ENCODE measurements at places on chromosomes 3 and 15.
A peak's percentile ranks its signal among the peaks of the same experiment; 100 is the strongest.

- DNase-seq: no peak
Observed at GRCh38 chr3:172519740-172520139, 3.5 kb downstream of the TNFSF10 start.

- peak; percentile 56 for DNase-seq
Observed at GRCh38 chr15:40282147-40282868, 556 bp downstream of the ANKRD63 start.

GRCh38 chr15:99955532-99955931 lies 222.3 kb upstream of the LYSMD4 start:
- DNase-seq: no peak

GRCh38 chr3:185134509-185134908 lies 18.4 kb downstream of the C3orf70 start:
- no peak for DNase-seq

DNA sequence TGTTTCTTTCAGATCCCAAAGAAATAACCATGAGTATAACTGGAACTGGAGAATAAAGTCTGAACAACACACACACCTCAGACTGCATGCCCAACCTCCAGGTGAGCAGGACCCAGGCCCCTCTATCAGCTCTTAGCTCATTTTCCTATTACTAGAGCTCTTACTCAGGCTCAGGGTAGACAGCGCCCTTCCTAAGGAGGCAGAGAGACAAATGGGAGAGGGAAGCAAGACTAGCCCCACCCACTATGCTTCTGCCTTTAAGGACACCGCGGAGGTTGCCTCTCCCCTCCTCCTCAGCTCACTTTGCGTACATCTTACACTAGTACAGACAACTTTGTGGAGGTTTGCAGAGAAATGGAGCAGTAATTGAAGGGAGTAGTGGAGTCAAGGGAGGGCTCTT lies 44.0 kb upstream of the GLCE start:
- DNase-seq: no peak

DNA sequence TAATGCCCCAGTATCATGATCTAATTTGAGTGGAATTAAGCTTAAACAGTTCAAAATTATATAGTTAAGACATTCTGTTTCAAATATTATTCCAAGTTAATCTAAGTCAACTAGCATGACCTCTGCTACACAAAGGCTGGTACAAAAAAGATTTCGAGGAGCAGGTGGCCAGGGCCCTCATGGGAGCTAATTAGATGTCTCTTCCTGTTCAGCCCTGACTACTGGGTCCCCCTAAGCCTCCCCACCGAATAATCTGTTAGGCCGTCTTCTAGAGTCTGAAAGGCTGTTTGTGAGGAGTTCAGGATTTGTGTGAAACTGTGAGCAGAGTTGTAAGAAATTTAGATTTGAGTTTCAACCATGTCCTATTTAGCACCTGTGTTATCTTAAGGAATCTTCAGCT lies 75.4 kb downstream of the PPM1L start:
- DNase-seq: no peak

- DNase-seq: no peak
Observed at GRCh38 chr3:27827041-27827440, 104.9 kb upstream of the EOMES start.

DNA sequence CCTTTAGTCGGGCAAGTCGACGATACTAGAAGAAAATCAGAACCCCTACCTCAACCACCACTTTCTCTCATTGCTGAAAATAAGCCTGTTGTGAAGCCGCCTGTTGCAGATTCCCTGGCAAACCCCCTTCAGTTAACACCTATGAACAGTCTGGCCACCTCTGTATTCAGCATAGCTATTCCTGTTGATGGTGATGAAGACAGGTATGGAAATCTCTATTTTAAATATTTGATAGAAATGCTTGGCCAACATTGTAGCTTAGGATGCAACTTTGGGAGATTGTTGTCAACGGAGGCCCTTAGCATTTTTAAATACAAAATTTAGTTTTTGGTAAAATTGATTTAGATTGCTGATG lies 3.0 kb downstream of the TSC22D2 start:
- no peak for DNase-seq

GRCh38 chr3:97161169-97161568 lies 346.8 kb downstream of the EPHA6 start:
- DNase-seq: no peak

GRCh38 chr3:42720126-42720525 lies 17.5 kb upstream of the HHATL start:
- no peak for DNase-seq

GRCh38 chr3:122030381-122031122 lies 8.5 kb upstream of the ILDR1 start:
- DNase-seq: peak; percentile 31

DNA sequence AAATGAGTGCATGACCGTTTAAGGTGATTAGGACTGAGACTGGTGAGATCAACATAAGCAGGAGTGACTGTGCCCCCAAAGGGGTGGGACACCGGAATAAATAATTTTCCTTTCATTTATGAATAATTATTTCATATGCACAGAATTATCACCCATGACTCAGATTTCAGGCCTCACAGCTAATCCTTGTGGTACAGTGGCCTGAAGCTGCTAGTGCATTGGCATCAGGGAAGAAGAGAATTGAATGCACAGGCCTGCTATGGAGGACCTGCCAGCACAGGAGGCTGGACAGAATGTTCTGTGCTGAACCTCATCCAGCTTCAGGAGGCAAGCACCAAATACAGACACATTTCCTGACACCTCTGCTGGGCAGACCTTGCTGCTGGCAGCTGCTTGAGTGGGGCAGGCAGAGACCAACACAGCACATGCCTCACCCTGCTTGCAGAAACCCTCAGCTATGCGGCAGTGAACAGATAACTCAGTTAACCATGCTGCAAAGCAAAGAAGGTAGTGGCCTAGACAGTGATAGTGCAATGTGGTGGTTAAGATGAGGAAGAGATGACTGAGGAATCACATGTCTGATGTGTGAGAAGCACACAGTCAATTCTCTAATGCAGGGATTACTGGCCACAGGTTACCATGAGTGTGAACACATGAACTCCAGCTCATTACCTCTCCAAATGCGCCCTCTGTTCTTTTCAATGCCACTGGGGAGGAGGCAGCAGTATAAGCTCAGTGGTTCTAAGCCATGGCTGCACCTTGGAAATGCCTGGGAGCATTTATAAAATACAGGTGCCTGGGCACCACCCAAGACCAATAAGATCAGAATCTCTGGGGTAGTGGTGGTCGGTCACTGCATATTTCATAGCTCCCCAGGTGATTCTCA lies 68.1 kb upstream of the SCN5A start:
- DNase-seq: no peak

- DNase-seq: no peak
Observed at GRCh38 chr15:74425630-74426029, 8.1 kb downstream of the SEMA7A start.

GRCh38 chr3:50089609-50089945 lies 858 bp downstream of the RBM5 start:
- no peak for DNase-seq

DNA sequence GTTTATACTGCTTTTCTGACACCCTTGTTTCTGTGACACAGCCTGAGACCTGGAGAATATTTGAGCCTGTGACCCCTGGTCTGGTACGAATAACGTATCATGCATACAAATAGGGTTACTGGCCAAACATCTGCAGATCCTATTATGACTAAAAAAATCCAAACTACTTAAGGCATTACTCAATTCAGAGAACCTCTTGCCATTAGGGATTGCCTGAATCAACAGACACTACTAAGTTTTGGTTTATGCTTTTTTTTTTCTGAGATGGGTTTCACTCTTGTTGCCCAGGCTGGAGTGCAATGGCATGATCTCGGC lies 35.4 kb downstream of the OSBPL10 start:
- no peak for DNase-seq

DNA sequence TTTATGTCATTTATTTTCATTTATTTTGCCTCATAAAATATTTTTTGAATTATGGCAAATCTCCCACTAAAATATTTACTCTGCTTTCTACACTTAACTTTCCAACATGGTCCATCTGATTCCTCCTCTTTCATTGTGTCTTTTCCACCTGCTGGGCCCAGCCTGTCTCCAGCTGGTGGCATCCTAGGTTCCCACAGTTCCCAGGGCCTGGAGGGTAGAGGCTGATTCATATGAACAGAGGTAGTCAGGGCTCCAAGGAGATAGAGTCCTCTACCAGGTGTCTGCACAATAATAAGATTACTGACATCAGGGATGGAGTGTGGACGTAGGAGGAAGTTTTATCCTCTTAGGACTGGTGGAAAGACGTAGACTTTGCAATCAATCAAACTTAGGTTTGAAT lies 14.3 kb downstream of the ZBTB38 start:
- DNase-seq: no peak

DNA sequence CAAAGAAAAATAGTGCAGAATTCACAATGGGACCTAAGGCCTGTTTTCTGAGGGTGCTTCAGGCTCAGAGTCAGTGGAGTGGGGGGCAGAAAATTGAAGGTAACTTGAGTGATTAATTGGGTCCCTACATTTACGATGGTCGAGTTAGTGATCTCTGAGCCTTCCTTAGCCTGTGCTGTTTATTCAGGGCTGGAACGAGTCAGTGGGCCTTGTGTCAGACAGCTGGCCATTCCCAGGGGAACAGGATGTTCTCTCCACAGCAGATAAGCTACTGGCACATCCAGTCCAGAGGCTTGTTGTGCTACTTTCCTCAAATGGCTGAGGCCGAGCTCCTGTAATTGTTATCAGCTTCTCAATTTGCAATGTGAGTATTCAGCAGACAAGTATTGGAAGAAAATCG lies 29.2 kb upstream of the CNTN3 start:
- no peak for DNase-seq

- no peak for DNase-seq
Observed at GRCh38 chr15:59352683-59353082, 20.0 kb downstream of the MYO1E start.

DNA sequence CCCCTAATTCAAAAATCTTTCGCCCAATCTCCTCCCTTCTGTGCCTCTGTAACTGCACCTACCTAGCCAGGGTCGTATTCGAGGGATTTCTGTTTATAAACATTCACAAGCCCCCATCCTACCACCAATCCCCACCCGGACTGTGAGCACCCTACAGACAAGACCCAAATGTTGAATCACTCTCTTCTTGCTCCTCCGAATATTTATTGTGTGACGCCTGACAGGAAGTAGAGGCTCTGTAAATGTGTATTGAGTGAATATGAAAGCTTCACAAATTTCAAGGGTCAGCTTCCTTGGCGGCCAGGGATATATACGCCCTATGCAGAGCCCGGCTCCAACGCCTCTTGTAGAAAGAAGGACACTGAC lies 1.6 kb downstream of the BDH1 start:
- no peak for DNase-seq

DNA sequence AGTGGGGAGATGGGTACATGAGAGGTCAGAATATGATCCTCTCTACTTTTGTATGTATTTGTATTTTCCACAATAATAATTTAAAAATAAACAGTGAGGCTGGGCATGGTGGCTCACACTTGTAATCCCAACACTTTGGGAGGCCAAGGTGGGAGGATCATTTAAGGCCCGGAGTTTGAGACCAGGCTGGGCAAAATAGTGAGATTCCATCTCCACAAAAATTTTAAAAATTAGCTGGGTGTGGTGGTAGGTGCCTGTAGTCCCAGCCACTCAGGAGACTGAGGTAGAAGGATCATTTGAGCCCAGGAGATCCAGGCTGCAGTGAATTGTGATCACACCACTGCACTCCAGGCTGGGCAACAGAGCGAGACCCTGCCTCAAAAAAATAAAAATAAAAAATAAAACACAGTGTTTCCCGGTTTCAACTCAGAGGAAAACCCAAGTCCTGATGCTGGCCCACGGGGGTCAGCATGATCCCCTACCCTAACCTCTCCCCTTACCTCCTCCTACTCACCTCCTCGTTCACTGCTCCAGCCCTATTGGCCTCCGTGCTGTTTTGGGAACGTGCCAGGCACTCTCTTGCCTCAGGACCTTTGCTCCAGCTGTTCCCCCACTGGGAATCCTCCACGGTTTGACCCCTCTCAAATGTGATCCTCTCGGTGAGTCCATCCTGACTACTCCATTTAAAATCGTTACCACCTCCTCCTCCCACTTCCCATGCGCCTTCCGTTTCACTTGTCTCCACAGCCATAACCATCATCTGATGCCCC lies 2.9 kb upstream of the KLHL40 start:
- DNase-seq: no peak

- DNase-seq: no peak
Observed at GRCh38 chr15:55549305-55549704, 38.8 kb downstream of the PYGO1 start.

DNA sequence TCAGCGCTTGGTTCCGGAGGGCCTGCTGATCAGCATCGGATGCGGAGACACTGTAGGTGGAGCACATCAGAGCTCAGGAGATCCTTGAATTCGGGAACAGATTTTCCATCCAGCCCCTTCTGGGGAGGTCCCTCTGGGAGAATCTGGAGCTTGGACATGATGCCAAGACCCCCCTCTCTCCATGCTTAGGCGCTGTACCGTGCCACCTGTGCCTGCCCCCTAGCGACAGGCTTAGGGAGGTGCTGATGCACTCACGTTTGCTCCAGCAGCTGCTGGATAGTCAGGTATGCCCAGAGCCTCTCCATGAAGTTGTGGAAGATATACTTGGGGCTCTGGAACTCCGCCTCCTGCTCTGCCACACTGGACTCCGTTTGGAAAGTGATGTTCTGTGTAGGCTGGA lies 9.7 kb downstream of the ITIH4 start:
- peak; percentile 5 for DNase-seq

DNA sequence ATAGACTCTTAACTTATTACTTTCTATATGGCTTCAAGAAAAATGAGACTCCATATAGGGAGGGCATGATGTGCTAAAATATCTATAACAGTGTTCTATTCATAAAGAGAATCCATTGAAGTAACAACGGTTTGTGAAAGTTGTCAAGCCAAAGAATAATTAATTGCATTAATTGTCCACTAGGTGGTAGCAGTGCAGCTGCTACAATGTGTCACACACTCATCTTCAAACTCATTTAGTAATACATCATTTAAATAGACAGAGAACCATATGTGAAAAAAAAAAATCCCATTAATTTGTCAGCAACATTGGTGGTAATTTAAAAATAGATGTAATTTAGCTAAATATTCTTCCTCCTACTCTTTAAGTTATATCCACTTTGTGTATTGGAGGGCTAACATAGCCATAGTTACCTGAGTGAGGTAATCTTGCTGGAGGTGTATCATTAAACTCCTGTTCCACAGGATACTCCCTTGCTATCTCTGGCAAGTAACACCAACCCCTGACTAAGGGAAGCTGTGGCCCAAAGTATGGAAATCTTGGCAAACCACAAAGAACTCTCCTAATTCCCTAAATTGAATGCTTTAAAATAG lies 3.7 kb upstream of the CPA3 start:
- DNase-seq: peak; percentile 33

All from CD4-positive, alpha-beta T cell treated with Interleukin-21 for 1 hour (primary cell).